CD4-positive, alpha-beta T cell (primary cell): ENCODE measurements at places on chromosomes 7 and 10.

DNA sequence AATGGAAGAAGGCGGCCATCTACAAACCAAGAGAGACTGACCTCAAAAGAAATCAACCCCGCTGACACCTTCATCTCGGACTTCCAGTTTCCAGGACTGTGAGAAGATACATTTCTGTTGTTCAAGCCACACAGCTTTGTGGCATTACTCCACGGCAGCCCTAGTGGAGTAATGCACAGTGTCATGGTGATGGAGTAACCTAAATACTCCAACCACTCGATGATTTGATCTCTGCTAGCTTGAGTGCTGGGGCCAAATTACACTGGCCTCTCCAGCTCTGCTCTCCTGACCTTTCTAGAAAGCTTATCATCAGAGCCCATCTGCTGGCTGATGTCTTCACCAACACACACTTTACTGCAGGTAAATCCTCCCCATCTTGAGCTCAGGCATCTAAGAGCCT lies 52.2 kb downstream of the GALNT17 start:
- DNase-seq, result no peak

- DNase-seq, result no peak
Observed at GRCh38 chr10:64468219-64468618, 947.0 kb downstream of the REEP3 start.

DNA sequence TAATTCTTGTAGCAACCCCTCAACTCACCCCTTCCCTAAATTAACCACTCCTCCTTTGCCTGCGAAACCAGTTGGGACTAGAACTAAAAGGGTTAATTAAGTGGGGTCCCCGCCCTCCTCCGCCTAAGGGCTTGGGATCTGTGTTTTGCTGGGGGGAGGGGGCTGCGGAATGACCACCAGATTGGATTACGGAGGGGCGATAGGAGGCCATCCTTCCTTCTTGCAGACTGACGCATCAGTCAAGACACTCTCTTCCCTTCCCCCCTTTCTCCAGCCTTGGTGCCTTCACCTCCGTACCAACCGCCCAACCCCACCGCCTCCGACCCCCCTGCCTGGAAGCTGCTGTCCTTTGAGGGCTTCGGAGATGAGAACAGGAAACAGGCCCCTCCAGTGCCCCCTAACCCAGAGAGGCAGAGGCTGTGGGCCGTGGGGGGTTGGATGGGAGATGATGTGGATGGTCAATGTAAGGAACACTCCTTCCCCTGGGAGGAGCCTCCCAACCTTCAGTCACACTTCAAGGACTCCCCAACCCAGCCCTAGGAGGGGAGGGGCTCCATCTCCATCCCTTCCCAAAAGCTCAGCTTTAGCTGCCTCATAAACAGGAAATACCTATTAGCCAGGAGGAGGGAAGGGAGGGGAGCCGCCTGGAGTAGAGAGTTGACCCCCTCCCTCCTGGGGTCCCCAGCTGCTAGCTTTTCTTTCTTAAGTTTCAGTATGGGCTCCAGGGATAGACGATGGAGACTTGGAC lies 997 bp upstream of the LDB1 start:
- DNase-seq, result no peak

- no peak for DNase-seq
Observed at GRCh38 chr10:88108115-88108610, 244.7 kb downstream of the PTEN start.

DNA sequence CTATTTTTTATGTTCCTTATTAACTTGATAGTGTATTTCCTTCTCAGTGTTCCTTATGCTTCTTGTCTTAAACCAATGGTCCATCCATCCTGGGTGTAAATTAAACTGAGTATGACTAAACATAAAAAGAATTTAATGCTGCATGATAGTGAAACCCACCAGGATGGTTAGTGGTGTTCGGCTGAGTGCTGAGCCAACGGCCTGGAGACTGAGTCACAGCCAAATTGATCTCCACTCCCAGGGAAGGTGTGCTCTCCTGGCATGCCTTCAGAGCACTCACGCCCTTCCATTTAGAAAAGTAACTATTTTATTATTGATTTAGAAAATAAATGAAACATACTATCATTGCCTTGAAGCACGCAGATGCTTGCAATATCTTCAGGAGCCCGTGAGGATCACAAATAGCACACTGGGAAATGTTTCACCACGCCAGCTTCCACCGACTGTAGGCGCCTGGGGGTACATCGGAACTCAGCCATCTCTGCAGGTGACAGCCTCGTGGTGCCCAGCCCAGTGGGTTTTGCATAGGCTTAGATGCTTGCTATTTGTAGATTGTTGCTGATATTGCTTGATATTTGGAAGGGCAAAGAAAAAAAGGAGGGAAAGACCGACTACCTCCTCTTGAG lies 40.0 kb upstream of the LOXL4 start:
- no peak for DNase-seq

DNA sequence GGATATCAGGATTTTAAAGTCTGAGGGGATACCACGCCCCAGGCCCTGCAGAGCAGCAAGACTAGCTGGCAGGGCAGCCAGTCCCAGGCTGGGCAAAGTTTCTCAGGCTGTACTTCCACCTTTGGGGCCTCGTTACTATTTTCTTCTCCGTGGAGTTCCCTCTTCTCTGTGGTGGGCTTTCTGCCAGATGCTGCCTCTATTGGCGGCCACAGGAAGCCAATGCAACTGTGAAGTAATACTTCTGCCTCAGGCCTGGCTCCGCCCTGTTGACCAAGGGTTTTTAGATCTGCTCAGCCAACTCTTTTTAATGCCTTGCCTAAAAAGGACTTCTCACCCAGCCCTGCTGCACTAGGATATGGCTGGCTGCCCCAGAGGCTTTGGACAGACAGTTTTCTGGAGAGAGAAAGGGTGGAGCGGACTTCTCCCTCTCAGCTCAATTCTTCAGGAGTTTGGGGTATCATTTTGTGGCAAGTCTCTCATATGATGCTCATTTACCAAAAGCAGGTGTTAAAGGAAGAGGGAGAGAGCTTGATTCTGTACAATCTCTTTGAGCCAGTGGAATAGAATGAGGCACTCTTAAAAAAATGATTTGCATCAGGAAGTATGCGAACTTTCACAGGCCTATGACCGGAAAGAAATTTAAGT lies 67.4 kb downstream of the HHEX start:
- no peak for DNase-seq

DNA sequence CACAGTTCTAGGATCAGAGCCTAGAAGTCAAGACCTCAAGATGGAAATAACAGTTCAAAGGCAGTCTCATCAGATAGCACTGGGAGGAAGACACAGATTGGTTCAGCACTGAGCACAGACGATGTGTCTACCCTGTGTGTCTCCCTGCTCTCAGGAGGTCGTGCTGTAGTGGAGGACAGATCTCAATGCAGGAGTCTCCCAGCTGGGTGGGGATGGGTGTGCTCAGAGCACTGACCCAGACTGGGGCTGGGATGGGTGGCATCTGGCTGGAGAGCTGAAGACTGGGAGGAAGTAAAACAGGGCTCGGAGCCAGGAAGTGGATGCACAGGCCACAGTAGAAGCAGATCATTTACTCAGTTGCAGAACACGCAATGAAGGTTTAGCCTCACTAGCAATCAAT lies 69.5 kb upstream of the GDF10 start:
- no peak for DNase-seq

DNA sequence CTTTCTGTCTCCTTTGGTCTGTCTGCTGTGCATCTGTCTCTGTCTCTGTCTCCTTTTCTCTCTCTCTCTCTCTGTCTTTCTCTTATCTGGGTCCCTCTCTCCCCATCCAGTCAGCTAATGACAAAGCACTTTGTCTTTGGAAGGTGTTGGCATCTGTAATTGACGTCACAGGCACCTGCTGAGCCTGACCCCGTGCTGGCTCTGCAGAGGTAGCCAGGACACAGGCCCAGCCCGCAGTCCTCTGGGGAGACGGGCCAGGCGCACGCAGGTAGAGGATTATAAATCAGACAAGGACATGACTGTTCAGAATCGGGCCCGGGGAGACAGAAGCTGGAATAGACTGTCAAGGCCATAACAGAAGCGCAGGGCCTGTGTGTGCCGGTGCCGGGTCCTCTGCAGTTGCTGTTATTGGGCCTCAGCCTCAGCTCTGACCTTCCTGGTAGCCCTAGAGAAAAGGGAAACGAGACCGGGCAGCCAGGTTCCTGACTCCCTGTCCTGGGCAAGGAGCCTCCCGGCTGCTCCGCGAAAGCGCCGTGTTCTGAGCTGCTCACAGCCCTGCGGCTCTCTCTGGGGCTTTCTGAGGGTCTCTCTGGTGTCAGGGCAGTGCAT lies 10.7 kb upstream of the PSMG3 start:
- no peak for DNase-seq

GRCh38 chr7:146496657-146497056 lies 380.1 kb downstream of the CNTNAP2 start:
- DNase-seq, result no peak

- DNase-seq, result no peak
Observed at GRCh38 chr7:42203336-42203735, 33.7 kb downstream of the GLI3 start.

- no peak for DNase-seq
Observed at GRCh38 chr7:44760034-44760580, 11.5 kb downstream of the ZMIZ2 start.

GRCh38 chr10:106608066-106608465 lies 556.4 kb downstream of the SORCS1 start:
- DNase-seq, result no peak

DNA sequence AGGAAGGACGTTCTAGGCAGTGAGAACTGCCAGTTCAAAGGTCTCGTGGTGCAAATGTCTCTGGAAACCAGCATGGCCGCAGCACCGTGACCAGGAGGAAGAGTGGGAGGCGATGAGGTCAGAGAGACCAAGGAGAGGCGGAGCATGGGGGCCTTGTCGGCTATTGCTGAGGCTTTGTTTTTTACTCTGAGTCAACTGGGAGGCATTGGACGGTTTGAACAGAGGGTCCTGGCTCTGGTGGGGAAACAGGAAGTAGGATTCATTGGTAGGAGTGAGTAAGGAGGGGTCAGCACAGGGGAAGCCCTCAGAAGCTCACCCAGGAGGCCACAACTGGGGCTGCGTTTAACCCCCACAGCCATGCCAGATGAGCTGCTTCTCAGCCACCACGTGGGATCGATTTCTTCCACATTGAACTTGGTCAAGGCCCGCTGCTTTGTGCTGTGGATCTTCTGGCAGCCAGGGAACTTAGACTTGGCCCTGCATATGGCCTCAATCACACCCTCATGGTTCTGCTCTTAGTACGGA lies 22.2 kb upstream of the SH2B2 start:
- no peak for DNase-seq

DNA sequence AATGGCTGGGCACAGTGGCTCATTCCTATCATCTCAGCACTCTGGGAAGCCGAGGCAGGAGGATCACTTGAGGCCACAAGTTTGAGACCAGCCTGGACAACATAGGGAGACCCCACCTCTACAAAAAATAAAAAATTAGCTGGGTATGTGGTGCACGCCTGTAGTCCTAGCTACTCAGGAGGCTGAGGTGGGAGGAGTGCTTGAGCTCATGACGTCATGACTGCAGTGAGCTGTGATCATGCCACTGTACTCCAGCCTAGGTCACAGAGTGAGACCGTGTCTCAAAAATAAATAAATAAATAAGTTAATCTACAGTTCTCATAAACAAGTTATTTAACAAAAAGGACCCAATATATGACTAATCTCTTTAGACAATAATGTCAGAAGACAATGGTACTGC lies 76.2 kb downstream of the TPK1 start:
- DNase-seq, result no peak

DNA sequence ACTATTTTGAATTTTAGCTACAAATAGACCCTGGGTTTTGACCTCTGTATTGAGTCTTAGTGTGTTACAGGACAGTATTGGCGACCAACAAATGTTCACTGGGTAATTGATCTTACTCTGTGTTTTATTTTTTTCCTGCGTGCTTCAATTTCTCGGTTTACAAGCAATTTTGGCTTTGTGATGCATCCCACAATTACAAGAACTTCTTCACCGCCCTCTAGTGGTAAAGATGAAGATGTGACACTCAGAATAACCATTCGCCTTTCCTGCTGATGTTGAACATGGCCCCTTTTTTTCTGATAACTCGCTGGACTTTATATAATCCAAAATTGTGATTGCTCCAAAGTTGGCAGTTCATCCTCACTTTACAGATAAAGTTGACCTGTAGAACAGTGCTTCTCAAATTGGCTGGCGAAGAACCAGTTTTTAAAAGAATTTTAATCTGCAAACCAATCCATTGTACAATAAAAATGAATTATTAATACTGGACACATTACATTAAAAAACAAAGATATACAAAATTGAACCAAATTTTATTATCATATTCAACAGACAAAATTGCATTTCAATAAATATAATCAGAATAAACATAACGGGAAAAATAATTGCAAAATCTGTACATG lies 20.2 kb upstream of the SMC3 start:
- peak; percentile 77 for DNase-seq

- DNase-seq, result no peak
Observed at GRCh38 chr10:1824928-1825327, 87.6 kb upstream of the ADARB2 start.

- no peak for DNase-seq
Observed at GRCh38 chr10:126012485-126012884, 116.1 kb downstream of the FANK1 start.

- no peak for DNase-seq
Observed at GRCh38 chr10:52477305-52477704, 163.2 kb downstream of the DKK1 start.

DNA sequence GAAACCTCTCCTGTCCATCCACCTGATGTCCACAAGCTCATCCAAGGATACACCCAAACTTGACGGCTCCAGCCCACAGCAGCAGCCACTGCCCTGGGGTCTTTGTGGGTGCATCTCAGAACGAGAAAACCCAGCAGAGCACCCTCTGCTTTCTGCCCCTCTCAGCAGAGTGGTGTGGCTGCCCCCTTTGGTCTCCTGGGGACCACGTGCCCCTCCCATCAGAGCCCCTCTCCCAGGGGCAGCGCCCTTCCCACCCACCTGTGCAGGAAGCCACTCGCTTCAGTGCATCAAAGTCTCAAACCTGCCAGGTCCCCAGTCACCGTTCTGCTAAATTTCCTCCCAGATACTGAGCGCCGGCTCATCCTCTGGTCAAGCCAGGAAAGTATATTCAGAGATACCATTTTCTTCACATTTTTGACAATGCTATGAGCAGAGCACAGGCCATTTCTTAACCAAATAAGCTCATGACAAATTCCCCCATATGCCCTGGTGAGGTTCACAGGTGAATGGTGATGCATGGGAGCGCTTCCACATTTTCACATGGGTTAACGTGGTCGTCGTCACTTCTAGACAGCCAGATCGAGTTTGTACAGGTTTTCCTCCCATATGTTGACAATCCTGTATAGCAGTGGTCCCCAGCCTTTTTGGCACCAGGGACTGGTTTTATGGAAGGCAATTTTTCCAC lies 32.4 kb downstream of the CAMK2B start:
- DNase-seq, result no peak
